Type B pancreatic cell (in vitro differentiated cells): ENCODE measurements at places on chromosomes 16 and 17. TPM values are rescaled to one million over a fixed set of nuclear protein-coding genes. Genes with fewer than 3 reads are reported as not detected.

- H3K36me3 ChIP-seq, result no peaks in the 10 kb centered on the region
- H3K4me1 ChIP-seq, result no peaks in the 10 kb centered on the region
- H3K27me3 ChIP-seq, result peaks cover 3% of the 10 kb centered on the region
- no peak overlapping the region for H3K27ac ChIP-seq
Observed at GRCh38 chr16:13148836-13149235, 247.4 kb downstream of the SHISA9 start.

DNA sequence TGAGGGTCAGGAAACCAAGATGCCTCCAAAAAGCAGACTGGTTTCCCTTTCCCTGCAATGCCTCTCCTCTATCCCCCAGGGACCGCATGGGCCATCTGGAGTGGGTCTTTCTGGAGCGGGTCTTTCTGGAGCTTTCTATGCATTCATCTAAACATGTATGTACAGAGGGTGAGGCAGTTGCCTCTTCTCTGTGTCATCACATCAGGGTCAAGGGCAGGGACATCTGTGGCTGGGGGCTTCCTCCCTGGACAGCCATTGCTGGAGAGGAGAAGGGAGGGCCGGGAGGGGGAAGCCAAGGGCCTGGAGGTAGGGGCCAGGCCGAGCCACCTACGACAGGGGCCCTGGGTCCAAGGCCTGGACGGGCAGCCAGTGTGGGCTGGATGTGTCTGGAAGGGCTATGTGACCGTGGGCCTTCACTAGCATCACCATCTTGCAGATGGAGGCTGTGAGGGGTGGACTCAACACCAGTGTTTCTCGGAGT, 840 bp downstream of the ADCY7 start:
- peak overlapping the region; percentile 50 for H3K27ac ChIP-seq
- H3K4me3 ChIP-seq, result no peak overlapping the region

DNA sequence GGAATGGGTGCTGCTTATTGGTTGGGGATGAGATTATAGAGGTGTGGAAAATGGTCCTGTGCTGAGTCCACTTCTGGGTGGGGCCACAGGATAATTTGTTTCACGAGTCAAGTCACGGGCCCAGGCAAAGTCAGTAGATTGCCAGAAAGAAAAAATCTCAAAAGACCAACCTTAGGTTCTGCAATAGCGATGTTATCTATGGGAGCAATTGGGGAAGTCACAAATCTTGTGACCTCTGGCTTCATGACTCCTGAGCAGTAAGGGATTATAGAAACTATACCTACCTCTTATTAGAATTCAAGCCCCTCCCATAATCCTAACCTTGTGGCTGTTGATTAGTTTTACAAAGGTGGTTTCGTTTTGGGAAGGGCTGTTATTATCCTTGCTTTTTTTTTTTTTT, 31.4 kb downstream of the WWP2 start:
- no peak overlapping the region for H3K27ac ChIP-seq
- H3K4me1 ChIP-seq, result peaks cover 12% of the 10 kb centered on the region

DNA sequence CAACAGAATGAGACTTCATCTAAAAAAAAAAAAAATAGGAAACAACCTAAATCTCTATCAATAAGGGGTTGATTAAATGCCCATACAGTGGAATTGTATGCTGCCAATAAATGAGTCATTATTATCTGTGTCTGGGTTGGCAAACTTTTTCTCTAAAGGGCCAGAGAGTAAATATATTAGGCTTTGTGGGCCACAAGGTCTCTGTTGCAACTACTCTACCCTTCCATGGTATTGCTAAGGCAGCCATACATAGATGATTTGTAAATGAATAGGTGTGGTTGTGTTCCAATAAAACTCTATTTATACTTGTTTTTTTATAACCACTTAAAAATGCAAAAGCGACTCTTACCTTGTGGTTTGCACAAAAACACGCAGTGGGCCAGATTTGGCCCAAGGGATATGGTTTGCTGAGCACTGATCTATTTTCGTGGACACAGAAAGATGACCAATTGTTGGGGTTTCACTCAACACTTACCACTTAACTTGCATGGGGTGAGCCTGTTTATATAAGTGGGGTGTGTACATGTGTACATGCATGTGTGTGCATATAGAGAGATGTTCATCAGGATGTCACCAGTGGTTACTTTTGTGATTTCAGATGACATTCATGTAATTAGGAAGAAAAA, 12.4 kb upstream of the IL4R start:
- no peak for DNase-seq
- H3K27me3 ChIP-seq, result peaks cover 4% of the 10 kb centered on the region
- no peaks in the 10 kb centered on the region for H3K4me1 ChIP-seq
- no peaks in the 10 kb centered on the region for H3K36me3 ChIP-seq

DNA sequence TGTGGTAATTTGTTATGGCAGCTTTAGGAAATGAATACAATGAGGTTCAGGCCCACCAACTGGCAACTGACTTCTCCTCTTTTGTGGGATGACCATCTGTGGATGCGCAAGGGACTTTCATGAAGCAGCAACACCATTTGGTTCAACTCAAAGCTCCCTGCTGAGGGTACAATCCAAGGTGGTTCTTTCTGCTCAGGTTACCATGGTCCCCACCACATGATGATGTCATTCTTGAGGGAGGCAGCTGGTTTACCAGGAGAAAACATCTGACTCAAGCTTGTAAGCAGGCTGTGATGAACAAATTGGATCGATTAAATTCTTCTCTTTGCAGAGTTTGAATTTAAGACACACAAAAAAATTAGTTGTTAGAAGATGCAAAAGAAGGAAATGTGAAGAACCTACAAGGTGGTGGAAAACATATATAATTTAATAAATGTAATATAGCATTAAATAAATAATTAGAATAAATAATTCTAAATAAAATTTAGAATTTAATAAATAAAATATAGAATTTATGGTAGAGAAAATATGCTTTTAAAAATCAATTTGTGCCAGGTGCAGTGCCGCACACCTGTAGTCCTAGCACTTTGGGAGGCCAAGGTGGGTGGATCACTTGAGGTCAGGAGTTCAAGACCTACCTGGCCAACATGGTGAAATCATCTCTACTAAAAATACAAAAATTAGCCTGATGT, 67.6 kb upstream of the ANKFN1 start:
- no peak for DNase-seq
- H3K36me3 ChIP-seq, result no peaks in the 10 kb centered on the region
- H3K4me3 ChIP-seq, result no peak overlapping the region
- peaks cover 2% of the 10 kb centered on the region for H3K27me3 ChIP-seq

- no peak overlapping the region for H3K27ac ChIP-seq
- DNase-seq, result no peak
- H3K4me3 ChIP-seq, result no peak overlapping the region
- H3K36me3 ChIP-seq, result no peaks in the 10 kb centered on the region
- H3K27me3 ChIP-seq, result peaks cover 3% of the 10 kb centered on the region
- H3K4me1 ChIP-seq, result peaks cover 10% of the 10 kb centered on the region
Observed at GRCh38 chr17:2580151-2580550, 13.3 kb upstream of the PAFAH1B1 start.

DNA sequence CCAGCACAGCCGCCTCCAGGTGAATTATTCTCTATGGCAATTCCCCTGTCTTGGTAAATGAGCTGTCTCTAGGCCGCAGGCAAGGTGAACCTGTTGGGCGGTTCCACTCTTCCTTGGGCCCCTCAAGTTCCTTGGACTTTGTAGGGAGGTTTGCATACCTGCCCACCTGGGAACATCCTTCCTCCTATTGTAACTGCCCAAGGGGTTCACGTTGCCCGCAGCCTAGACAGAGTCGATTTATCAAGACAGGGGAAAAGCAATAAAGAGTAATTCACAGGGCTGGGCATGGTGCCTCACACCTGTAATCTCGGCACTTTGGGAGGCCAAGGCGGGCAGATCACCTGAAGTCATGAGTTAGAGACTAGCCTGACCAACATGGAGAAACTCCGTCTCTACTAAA, 122.5 kb downstream of the KCNJ18 start:
- H3K4me3 ChIP-seq, result no peak overlapping the region
- H3K36me3 ChIP-seq, result no peaks in the 10 kb centered on the region
- H3K27me3 ChIP-seq, result no peaks in the 10 kb centered on the region
- DNase-seq, result no peak
- no peaks in the 10 kb centered on the region for H3K4me1 ChIP-seq
- H3K27ac ChIP-seq, result no peak overlapping the region

DNA sequence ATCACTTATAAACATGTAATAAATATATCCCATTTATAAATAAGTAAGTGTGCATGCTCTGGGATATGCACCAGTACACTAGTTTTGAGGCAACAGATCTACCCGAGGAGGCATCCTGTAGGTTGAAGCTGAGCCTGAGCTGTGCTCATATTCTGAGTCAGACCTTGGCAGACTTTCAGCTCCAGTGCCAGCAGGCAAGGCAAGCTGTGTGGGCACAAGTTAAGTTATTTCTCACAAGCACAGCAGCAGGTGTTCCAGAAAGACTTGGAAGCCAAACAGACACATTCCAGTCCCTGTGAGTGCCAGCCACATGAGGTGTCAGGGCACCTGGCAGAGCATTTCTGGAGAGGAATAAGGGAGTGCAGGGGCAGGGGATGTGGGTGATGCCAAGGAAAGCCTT, 1.3 kb upstream of the CLEC19A start:
- H3K36me3 ChIP-seq, result no peaks in the 10 kb centered on the region
- no peak overlapping the region for H3K4me3 ChIP-seq
- H3K27ac ChIP-seq, result no peak overlapping the region
- no peak for DNase-seq
- peaks cover 4% of the 10 kb centered on the region for H3K4me1 ChIP-seq

- peaks cover 12% of the 10 kb centered on the region for H3K36me3 ChIP-seq
- no peak for DNase-seq
- H3K4me3 ChIP-seq, result no peak overlapping the region
- H3K27ac ChIP-seq, result no peak overlapping the region
- peaks cover 20% of the 10 kb centered on the region for H3K4me1 ChIP-seq
- no peaks in the 10 kb centered on the region for H3K27me3 ChIP-seq
Observed at GRCh38 chr17:57645950-57646665, 99.0 kb downstream of the CCDC182 start.

DNA sequence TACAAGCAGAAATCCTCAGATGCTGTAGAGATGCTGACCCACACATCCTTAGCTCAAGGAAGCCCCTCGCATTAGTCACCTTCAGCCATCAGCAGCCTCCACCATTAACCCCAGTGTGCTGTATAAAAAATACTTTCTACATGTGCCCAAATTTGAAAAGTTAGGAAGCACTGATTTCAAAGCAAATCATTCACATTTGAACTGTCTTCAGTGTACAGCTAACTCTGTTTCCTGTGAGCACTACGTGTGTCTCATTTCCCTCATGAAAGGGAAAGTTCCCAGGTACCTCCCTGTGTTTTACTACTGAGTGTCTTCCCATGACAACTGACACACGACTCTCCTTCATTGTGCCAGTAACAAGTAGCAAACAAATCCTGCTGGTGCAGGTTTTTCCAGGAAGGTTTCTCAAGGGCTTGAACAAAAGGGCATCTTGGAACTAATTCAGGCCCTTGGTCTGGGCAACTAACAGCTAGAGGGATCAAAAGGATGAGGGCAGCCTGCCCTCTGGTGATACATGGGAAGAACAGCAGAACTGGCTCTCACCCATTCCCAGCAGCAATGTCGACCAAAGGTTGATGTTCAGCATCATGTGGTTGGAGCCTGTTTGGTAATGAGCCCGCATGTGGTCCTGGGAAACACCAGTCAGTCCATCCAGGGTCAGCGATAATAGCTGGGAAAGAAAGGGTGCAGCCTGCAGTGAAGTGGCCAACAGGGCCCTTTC, 4.0 kb downstream of the SLC35B1 start:
- H3K4me3 ChIP-seq, result no peak overlapping the region
- H3K27ac ChIP-seq, result no peak overlapping the region
- H3K36me3 ChIP-seq, result peaks cover 12% of the 10 kb centered on the region

GRCh38 chr16:53029971-53030370, 22.7 kb downstream of the CHD9NB start:
- H3K4me3 ChIP-seq, result no peak overlapping the region
- H3K4me1 ChIP-seq, result peaks cover 9% of the 10 kb centered on the region
- no peak for DNase-seq

- H3K27ac ChIP-seq, result no peak overlapping the region
- no peak for DNase-seq
- no peaks in the 10 kb centered on the region for H3K36me3 ChIP-seq
- H3K27me3 ChIP-seq, result peaks cover 12% of the 10 kb centered on the region
- H3K4me3 ChIP-seq, result no peak overlapping the region
Observed at GRCh38 chr17:10233161-10233560, 34.8 kb upstream of the GAS7 start.

- H3K4me1 ChIP-seq, result peaks cover 7% of the 10 kb centered on the region
- H3K36me3 ChIP-seq, result peaks cover 8% of the 10 kb centered on the region
- no peak overlapping the region for H3K4me3 ChIP-seq
- H3K27ac ChIP-seq, result no peak overlapping the region
Observed at GRCh38 chr16:11869353-11870228, 18.2 kb upstream of the RSL1D1 start.

GRCh38 chr17:50056961-50057330, 1.0 kb downstream of the ITGA3 start:
- H3K4me3 ChIP-seq, result peak overlapping the region; percentile 92
- peak overlapping the region; percentile 46 for H3K27ac ChIP-seq
- H3K27me3 ChIP-seq, result peaks cover 33% of the 10 kb centered on the region
- H3K36me3 ChIP-seq, result no peaks in the 10 kb centered on the region

GRCh38 chr16:48444574-48444973, 59.4 kb upstream of the SIAH1 start:
- H3K4me1 ChIP-seq, result peaks cover 8% of the 10 kb centered on the region
- H3K36me3 ChIP-seq, result no peaks in the 10 kb centered on the region
- no peak overlapping the region for H3K4me3 ChIP-seq
- DNase-seq, result no peak
- no peaks in the 10 kb centered on the region for H3K27me3 ChIP-seq
- H3K27ac ChIP-seq, result no peak overlapping the region

- peaks cover 4% of the 10 kb centered on the region for H3K36me3 ChIP-seq
- H3K27ac ChIP-seq, result no peak overlapping the region
- H3K4me3 ChIP-seq, result no peak overlapping the region
Observed at GRCh38 chr17:48453447-48453846, 23.4 kb upstream of the SKAP1 start.

- no peak for DNase-seq
- no peaks in the 10 kb centered on the region for H3K36me3 ChIP-seq
- H3K27me3 ChIP-seq, result peaks cover 48% of the 10 kb centered on the region
- H3K4me3 ChIP-seq, result no peak overlapping the region
Observed at GRCh38 chr16:51244887-51245657, 94.0 kb upstream of the SALL1 start.

- no peak for DNase-seq
- H3K27me3 ChIP-seq, result peaks cover 10% of the 10 kb centered on the region
- H3K36me3 ChIP-seq, result no peaks in the 10 kb centered on the region
- H3K4me1 ChIP-seq, result peaks cover 10% of the 10 kb centered on the region
- H3K4me3 ChIP-seq, result no peak overlapping the region
Observed at GRCh38 chr17:66957951-66958579, 6.4 kb upstream of the CACNG4 start.

GRCh38 chr16:66366433-66367299, at the start of gene CDH5:
Gene CDH5, plus strand, starts transcription at chr16:66366691. Its CDS starts 12,647 bp downstream, at chr16:66379338.
- no peak within 1 kb of the TSS for H3K27ac ChIP-seq
- H3K4me3 ChIP-seq, result no peak within 1 kb of the TSS
- H3K4me1 ChIP-seq, result peaks cover 24% of the 10 kb centered on the region
- no peak for DNase-seq
- H3K36me3 ChIP-seq, result no peaks in the 10 kb centered on the region
- H3K27me3 ChIP-seq, result peaks cover 23% of the 10 kb centered on the region

MGAT5B gene
- 3.0 and 15.9 TPM in 2 replicates for total RNA-seq

POLR2C gene
- total RNA-seq, result 63.0 and 70.5 TPM in 2 replicates

SLC12A3 gene
- 0.31 and 4.2 TPM in 2 replicates for total RNA-seq

KIF1C gene
- 102 and 130 TPM in 2 replicates for total RNA-seq

PRKCA gene
- 13.4 and 16.1 TPM in 2 replicates for total RNA-seq

TEX14 gene
- total RNA-seq, result 0.17 and 0.34 TPM in 2 replicates

PERCC1 gene
- 0.77 and 0.83 TPM in 2 replicates for total RNA-seq

MT1A gene
- not detected in 2 replicates for total RNA-seq

ARMC5 gene
- 9.4 and 11.1 TPM in 2 replicates for total RNA-seq

CPHXL2 gene
- total RNA-seq, result not detected in 2 replicates

VTN gene
- total RNA-seq, result 20.3 and 54.1 TPM in 2 replicates

ADGRG3 gene
- total RNA-seq, result not detected in 2 replicates

SPSB3 gene
- 51.2 and 71.3 TPM in 2 replicates for total RNA-seq
